ENCODE measurements at places on chromosomes 3 and 15. TPM values are rescaled to one million over a fixed set of nuclear protein-coding genes. Genes with fewer than 3 reads are reported as not detected.

DNA sequence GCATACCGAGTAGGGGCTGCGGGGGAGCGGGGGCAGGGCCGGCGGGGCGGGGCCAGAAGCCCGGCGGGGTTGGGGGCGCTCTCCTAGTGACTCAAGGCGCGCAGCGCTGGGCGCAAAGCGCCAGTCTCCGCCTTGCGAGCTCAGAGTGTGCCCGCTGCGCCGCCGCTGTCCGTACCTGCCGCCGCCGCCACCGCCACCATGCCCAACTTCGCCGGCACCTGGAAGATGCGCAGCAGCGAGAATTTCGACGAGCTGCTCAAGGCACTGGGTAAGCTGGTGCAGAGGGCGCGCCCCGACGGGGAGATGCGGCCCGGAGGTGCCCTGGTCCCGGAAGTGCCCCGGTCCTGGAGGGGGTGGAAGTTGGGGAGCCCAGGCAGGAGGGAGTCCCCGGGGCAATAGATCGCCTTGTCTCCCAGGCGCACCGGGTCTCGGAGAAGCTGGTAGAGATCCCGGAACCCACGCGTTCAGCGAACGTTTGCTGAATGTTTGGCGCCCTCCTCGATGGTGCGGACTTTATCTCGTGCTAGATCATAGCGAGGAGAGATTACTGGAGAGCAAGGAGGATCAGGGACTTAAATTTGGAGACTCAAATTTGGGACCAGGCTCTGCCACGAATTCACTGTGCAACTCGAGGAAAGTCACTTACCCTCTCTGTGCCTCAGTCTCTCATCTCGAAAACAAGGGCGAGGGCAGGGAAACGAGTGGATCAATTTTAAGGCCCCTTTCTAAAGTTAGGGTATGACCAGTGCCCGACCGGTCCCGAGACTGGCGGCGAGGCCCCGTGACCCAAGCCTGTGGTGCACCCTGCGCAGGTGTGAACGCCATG, at the start of gene CRABP1:
Gene CRABP1, plus strand, starts transcription at position 123 of the 826 bp plus-strand sequence. Its CDS starts 76 bp downstream, at position 199.
- no peaks in the 10 kb centered on the region for H3K36me3 ChIP-seq
- peaks cover 91% of the 10 kb centered on the region for H3K27me3 ChIP-seq
- no peak for DNase-seq
- no peak within 1 kb of the TSS for H3K27ac ChIP-seq

GRCh38 chr3:45664578-45664977, 24.6 kb upstream of the SACM1L start:
- no peak overlapping the region for H3K27ac ChIP-seq
- H3K27me3 ChIP-seq, result no peaks in the 10 kb centered on the region
- H3K4me3 ChIP-seq, result peak overlapping the region; percentile 23
- peaks cover 41% of the 10 kb centered on the region for H3K4me1 ChIP-seq
- no peak for DNase-seq
- H3K36me3 ChIP-seq, result no peaks in the 10 kb centered on the region

Gene LRRC34
- total RNA-seq, result 2.2 TPM

DNA sequence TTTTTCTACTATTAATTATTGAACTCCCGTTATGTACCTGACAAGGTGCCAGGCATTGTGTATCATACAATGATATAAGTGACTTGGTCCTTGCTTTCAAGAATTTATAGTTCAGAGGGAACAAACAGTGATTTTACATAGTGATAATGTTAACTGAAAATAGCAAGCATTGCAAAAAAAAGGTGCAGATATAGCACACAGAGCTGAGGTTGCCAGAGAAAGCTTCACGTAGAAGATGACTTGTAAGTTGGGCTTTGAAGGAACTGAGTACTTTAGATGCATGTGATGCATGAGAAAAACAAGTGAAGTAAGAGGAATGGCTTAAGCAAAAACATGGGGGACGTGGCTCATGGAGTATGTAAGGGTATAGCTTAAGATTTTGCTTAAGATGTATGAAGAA, 584.5 kb downstream of the NAALADL2 start:
- H3K27me3 ChIP-seq, result no peaks in the 10 kb centered on the region
- no peak overlapping the region for H3K4me3 ChIP-seq
- DNase-seq, result no peak
- H3K4me1 ChIP-seq, result no peaks in the 10 kb centered on the region

GRCh38 chr15:80496096-80496495, 91.9 kb downstream of the ARNT2 start:
- H3K4me1 ChIP-seq, result no peaks in the 10 kb centered on the region
- H3K4me3 ChIP-seq, result no peak overlapping the region
- H3K27ac ChIP-seq, result no peak overlapping the region
- H3K27me3 ChIP-seq, result no peaks in the 10 kb centered on the region
- H3K36me3 ChIP-seq, result no peaks in the 10 kb centered on the region
- no peak for DNase-seq

- no peaks in the 10 kb centered on the region for H3K4me1 ChIP-seq
- no peak overlapping the region for H3K4me3 ChIP-seq
- no peak overlapping the region for H3K27ac ChIP-seq
- no peaks in the 10 kb centered on the region for H3K27me3 ChIP-seq
Measured at GRCh38 chr3:95733336-95733735, 1081.1 kb upstream of the EPHA6 start.

Data from esophagus muscularis mucosa (tissue), 4 donors.